ENCODE measurements at places on chromosomes 13 and 19. TPM values are rescaled to one million over a fixed set of nuclear protein-coding genes. Genes with fewer than 3 reads are reported as not detected.

LGI4 gene
- total RNA-seq = 0.15 TPM

ZNF878 gene
- total RNA-seq = not detected

KIRREL2 gene
- 0.52 TPM for total RNA-seq

PRR20E gene
- total RNA-seq = not detected

B3GNT3 gene
- total RNA-seq = 3.1 TPM

OR7C1 gene
- not detected for total RNA-seq

MISP3 gene
- 3.6 TPM for total RNA-seq

GPR12 gene
- total RNA-seq = not detected

PSG2 gene
- total RNA-seq = not detected

Measured in A549 treated with dexamethasone at 1 μM for 4 hours (cell line).